ENCODE measurements at places on chromosomes 7 and 10. TPM values are rescaled to one million over a fixed set of nuclear protein-coding genes. Genes with fewer than 3 reads are reported as not detected.
A peak's percentile ranks its signal among the peaks of the same experiment; 100 is the strongest.

AKR1C4 gene
- total RNA-seq, result not detected

MCM10 gene
- 0.27 TPM for total RNA-seq

DNA sequence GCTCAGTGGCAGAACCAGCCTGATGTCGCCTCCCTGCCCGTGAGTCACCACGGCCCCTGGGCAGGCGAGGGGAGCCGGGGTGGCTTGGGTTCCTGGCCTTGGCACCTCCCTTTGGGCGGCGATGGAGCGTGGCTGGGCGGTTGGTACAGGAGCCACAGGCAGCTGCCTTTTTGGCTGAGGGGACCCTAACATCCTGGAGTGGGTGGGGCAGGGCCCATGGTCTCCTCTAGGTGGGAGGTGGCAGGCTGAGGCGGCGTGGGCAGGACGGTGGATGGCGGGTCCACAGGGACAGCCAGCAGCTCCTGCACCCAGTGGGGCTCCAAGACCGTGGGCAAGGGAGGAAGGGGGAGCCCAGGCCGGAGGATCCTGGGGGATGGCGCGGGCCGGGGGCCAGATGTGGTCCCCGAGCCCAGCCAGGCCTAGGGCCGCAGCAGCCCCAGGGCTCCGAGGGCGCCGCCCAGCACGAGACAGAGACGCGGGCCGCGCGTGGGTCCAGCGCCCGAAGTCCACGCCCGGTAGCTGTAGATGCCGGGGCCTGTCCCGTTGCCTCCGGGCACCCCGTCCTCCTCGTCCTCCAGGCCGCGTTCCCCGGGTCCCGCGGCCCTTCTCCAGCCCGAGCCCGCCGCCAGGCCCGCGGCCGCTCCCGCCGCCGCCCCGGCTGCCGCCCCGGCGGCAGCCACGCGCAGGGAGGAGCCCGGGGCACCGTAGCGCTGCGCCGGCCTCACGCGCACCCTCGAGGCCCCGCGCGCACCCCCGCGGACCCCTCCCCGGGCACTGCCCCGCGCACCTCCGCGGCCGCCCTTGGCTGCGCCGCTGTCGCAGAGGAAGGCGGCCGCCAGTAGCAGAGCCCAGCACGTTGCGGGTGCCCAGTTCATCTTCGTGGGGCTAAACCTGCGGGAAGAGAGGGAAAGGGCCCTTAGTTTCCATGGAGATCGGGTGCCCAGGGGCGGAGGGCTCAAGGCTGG lies 1.3 kb downstream of the SPRN start:
- H3K27ac ChIP-seq, result no peak overlapping the region
- peaks cover 7% of the 10 kb centered on the region for H3K4me1 ChIP-seq
- no peaks in the 10 kb centered on the region for H3K27me3 ChIP-seq

GRCh38 chr10:132482090-132482800 lies 55.3 kb upstream of the INPP5A start:
- peak overlapping the region; percentile 40 for H3K27ac ChIP-seq
- no peak for DNase-seq
- no peak overlapping the region for H3K4me3 ChIP-seq

Measured in thoracic aorta (tissue), 2 donors.